ENCODE measurements at places on chromosomes 4 and X.

GRCh38 chrX:703466-703865 lies 72.9 kb downstream of the SHOX start:
- DNase-seq = no peak

DNA sequence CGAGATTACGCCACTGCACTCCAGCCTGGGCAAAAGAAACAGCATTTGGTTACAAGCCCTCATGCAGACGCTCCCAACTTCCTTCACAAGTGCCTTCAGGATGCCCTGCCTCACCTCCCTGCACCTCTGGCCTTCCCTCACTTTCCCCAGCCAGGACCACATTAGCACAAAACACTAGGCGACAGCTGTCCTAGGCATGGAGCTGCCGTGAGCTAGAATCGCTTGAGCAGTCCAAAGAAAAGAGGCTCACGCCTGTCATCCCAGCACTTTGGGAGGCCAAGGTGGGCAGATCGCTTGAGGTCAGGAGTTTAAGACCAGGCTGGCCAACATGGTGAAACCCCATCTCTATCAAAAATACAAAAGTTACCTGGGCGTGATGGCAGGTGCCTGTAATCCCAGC lies 15.8 kb downstream of the RNF212 start:
- no peak for DNase-seq

DNA sequence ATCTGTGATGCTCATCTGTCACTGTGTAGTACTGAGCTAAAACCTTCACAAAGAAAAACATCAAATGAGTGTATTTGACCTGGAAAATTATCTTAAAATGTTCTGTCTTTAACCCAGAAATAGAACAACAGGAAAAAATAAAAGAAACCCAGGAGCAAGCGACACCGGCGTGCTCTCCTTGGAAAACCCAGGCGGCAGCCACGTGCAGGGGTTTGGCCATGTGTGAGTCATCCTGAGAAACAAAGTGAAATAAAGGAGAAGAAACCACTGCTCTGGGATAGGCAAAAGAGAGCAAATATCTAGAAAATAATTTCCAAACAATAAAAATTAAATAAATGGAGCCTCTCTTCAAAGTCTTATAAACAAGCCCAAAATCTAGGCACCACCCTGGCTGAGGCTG lies 20.0 kb upstream of the TMEM128 start:
- DNase-seq = no peak

GRCh38 chr4:26372525-26373172 lies 51.8 kb downstream of the RBPJ start:
- DNase-seq = peak; percentile 19

GRCh38 chr4:159240046-159240445 lies 137.2 kb downstream of the RAPGEF2 start:
- no peak for DNase-seq

DNA sequence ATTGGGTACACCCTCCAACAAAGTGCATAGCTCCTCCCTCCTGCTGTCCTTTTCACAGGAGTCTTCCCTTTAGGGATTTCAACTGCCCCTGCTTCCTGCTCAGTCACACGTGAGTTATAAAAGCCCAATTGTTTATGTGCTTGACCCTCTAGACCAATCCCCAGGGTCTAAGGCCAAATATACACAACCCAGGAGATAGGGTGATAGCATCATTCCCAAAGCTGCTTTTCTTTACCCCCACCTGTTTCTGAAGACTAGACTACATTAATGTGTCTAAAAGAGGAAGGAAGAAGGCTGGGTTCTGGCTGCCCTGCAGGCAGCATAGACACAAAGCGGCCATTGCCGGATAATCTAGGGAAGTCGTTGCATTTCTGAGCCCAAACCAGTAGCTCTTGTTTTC lies 526.7 kb upstream of the FRG1 start:
- DNase-seq = no peak

- no peak for DNase-seq
These were observed 218.8 kb downstream of the STPG2 start for GRCh38 chr4:97924341-97924958.

DNA sequence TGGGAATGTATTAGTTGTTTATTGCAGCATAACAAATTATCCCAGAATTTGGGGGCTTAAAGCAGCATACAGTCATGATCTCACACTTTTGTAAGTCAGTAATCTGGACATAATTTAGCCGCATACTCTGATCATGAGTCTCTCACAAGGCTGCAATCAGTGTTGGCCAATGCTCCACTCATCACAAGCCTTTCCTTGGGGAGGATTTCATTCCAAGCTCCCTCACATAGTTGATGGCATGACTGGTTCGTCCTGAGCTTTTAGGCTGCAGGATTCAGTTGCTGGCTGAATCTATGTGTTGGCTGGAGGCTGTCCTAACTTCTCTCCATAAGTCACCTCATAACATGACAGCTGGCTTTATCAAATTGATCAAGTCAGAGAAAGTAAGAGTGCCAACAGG lies 1568.6 kb upstream of the PCDH7 start:
- DNase-seq = no peak

DNA sequence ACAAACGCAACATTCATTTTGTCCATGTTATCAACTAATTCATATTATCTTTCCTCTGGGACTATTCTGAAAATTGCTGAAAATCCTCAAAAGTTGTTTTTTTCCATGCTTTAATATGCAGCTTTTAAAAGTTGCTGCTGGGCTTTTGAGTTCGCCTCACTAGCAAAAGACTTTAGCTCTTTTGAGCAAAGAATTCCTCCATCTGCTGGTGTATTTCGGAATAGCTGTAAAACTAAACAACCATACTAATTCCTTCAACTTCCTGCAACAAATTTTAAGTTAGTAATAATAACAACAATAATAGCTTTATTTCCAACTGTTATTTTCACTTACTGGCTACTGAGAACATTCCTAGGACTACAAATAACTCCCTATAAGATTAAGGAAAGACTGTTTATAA lies 124.5 kb upstream of the PLAC1 start:
- DNase-seq = peak; percentile 6

- DNase-seq = no peak
These were observed 6.8 kb upstream of the RRAGB start for GRCh38 chrX:55710701-55711100.

DNA sequence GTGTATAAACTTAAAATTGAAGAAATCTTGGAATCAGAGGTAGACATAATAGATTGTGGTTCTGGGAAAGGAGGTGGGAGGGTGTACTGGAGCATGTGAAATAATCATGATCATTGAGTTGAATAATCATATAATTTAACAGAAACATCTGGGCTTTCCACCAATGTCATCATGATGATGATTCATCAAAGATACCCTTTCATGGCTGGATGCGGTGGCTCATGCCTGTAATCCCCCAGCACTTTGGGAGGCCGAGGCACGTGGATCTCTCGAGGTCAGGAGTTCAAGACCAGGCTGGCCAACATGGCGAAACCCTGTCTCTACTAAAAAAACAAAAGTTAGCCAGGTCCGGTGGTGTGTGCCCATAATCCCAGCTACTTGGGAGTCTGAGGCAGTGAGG lies 6.7 kb upstream of the RUFY3 start:
- DNase-seq = no peak

- DNase-seq = no peak
These were observed 233.0 kb downstream of the DKK2 start for GRCh38 chr4:106803083-106803482.

DNA sequence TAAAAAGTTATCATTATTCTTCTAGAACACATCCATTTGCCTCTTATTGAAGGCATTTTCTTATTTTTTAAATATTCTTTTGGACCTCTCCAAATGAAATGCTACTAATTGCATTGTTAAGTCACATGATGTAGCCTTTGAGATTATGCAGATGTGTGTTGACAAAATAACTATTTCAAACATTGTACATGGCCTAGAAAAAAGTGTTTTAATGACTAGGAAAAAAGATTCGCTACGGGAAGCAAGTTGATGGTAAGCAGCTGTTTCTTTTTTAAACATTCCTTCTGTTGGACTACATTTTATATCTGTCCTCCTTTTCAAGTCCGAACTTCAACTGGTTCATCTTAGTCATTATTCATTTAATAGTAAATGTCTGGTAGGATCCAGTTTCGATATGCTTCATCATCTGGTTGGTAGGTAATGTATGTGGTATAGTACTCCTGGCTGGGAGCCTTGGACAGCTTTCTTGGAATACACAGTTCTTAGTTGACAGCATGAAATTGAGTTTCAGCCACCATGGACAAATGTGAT lies 34.3 kb upstream of the GUCY1A1 start:
- DNase-seq = no peak

DNA sequence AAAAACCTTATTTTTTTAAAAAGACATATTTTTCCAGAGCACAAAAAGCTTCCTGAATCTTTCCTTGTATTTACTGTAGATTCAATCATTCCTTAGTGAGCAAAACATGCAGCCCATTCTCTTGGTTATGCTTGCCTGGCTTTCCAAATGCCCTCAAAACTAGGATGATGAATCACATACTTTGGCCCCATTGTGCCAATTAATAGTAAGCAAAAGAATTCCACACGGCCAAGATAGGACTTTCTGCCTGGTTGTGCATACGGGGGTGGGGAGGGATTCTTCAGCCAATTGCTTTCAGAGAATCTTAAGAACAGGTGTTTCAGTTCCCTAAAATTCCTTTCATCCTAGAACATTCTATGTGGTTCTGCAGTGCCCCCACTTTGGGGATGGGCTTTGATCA lies 7.0 kb downstream of the RAI2 start:
- DNase-seq = no peak

DNA sequence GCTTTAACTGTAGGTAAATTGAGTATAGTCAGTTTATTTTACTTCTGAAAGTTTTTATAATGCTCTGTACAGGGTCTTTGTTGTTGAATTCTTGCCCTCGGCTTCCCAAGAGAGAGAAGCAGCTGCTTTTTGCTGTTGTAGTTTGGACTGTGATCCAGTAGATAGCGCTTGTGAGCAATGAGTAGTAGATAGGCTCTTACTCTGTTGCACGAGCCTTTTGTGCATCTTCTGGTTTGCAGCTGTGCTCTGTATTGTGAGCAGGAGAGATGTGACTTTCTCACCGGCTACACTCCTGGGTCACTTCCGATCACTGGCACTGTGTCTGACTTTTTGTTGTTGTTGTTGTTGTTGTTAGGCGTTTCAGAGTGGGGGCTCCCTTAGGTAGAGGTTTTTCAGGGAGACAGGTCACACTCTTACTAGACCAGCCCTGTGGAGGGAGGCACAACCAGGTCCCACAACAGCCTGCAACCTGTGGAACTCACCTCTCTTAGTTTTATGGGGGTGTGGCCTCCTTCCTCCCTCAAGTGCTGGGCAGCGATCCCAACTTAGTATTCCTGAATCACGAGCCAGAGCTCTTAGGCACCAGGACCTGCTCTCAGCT lies 822.1 kb upstream of the GALNTL6 start:
- DNase-seq = no peak

- DNase-seq = no peak
These were observed 4.4 kb downstream of the SOX3 start for GRCh38 chrX:140500441-140500840.

- DNase-seq = no peak
These were observed 17.1 kb upstream of the RAI2 start for GRCh38 chrX:17878028-17878670.

DNA sequence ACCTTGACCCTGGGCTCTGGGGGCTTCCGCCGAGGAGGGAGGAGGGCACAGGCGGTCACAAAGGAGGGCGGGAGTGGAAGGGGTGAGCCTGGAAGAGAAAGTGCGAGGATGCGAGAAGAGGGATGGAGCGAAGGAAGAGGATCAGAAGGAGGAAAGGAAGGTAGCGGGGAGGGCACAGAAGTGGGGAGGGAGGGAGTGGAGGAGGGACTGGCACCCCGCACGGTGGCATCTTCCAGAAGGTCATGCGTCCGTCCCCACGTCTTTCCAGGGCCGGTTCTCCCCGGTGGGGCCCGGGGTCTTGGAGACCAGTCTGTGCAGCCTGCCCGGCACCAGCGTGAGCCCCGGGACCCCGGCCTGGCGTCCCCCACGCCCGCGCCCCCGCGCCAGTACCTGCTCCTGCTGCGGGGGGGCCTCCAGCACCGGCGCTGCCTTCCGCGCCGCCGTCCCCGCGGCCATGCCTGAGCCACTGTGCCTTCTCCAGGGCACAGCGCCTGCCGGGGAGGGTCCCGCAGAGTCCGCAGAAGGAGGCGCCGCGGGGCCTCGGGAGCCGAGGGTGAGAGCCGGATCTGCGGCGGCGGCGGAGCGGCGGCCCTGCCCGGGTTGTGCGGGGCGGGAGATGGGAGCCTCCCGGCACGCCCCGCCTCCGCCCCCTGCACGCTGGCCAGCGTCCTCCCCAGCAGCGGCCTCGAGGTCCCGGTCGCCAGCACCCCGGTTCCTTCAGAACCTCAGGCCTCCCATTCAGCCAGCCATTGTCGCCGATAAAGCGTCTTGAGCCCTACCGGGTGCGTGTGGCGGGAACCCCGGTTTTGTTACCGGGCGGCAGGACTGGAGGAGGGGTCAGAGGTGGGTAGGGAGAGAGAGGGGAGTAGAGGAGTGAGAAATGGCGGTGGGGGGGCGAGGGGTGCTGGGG lies at the start of gene RNF175:
Gene RNF175 (minus strand): TSS at position 618 of the 910 bp plus-strand sequence. CDS start 162 bp downstream, at position 456.
- DNase-seq = no peak

DNA sequence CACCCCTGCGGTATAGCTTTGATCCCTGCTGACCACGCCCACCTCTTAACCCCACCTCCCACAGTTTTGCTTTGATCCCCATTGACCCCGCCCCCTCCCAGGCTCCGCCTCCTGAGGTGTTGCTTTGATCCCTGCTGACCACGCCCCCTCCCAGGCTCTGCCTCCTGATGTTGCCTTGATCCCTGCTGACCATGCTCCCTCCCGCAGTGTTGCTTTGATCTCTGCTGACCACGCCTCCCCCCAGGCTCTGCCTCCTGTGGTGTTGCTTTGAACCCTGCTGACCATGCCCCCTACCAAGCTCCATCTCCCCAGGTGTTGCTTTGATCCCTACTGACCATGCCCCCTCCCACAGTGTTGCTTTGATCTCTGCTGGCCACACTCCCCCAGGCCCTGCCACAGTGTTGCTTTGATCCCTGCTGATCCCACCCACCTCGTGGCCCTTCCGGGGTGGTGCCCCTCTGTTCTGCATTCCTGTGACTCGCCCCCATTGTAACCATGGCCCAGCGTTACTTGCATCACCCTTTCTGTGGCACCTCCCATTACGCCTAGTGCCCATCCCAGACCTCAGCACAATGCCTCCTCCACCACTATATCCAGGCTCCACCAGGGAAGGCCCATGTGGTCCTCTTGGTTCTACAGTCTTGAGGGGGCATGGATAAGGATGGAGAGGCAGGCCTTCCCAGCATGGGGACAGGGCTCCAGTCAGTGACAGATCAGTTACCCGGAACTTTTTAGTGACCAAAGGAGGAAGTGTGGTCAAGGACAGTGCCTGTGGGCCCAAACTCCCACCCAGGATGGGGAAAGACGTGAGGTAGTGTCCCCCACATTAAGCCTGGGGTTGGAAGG lies 70.8 kb downstream of the ADRA2C start:
- no peak for DNase-seq

GRCh38 chr4:79977131-79977840 lies 95.7 kb downstream of the ANTXR2 start:
- no peak for DNase-seq

GRCh38 chr4:96742332-96743014 lies 902.6 kb downstream of the PDHA2 start:
- DNase-seq = no peak

GRCh38 chr4:6250235-6250983 lies 19.2 kb upstream of the WFS1 start:
- peak; percentile 76 for DNase-seq

DNA sequence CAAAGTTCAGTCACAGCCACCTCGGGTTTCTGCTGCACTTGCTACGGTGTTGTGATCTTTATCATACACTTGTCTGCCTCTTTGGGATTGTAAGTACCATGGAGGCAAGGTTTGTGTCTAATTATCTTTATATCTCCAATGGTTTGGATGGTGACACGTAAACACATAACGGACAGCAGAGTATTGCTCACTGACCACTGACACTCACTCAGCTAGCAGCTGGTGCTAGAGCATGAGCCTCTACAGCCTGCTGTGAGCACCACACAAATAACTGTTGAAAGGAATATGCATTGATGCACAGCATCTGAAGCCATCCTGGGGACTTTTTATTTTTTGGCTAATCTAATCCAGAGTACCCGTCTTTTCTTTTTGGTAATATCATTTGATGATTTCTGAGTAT lies 156.0 kb downstream of the DCLK2 start:
- DNase-seq = no peak

Measured in NCI-H1092 (cell line).